ENCODE measurements at places on chromosomes 4 and X.

GRCh38 chr4:79330720-79331119 lies 4.9 kb upstream of the NAA11 start:
- DNase-seq, result no peak

- DNase-seq, result peak; percentile 77
These were observed 22.6 kb upstream of the CD38 start for GRCh38 chr4:15755321-15756155.

- no peak for DNase-seq
These were observed 396.4 kb upstream of the TRAM1L1 start for GRCh38 chr4:117481742-117482141.

- no peak for DNase-seq
These were observed 144.4 kb downstream of the ATG4A start for GRCh38 chrX:108235986-108236385.

GRCh38 chrX:110924871-110925270 lies 129.3 kb upstream of the CHRDL1 start:
- DNase-seq, result no peak

- no peak for DNase-seq
These were observed 274.1 kb upstream of the MAGEB2 start for GRCh38 chrX:29941287-29941686.

GRCh38 chr4:110131916-110132315 lies 66.5 kb downstream of the ELOVL6 start:
- DNase-seq, result no peak

DNA sequence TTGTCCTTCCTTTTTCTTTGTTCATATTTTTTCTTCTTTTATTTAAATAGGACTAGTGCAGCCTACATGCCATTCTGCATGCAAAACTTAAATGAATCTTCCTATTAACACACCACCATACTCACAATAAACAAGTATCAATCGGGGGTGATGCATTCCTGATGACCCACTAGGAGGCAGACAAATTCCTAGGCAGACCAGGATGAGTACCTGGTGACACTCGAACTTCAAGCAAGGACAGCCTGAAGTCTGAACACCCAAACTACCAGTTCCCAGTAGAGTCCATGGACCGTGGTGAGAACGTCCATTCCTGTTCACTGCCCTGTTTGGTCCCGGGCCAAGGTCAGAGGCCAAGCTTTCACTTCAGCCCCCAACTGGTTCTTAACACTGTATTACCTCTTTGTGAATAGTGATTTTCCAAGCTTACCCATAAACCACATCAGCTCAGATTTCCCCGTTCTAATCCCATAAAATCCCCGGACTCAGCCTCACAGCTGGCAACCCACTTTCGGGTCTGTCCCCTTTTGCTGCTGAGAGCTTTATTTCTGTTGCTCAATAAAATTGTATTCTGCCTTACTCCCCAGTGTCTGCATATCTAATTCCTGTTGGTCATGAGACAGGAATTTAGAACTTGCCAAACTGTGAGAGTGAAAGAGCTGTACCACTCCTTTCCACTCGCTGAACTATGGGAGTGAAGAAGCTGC lies 1286.6 kb downstream of the FSTL5 start:
- DNase-seq, result no peak

DNA sequence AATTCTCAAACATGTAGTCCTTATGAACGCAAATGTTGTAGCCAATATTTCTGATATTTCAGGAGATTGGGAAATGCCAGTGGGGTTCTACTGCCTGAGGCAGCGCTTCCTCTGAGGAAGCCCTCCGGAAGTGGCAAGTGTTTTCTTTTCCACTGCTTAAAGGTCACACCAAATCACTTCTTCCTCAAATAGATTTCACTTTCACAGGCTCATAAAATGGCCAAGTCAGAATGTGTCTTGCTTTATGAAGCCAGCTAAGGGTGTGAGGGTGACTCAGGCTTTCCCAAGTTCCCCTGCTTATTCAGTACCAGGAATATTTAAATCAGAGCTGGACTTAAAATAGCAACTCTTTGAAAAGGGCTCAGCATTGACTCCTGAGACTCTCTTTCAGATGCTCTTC lies 514.2 kb upstream of the DIPK2B start:
- DNase-seq, result peak; percentile 79

DNA sequence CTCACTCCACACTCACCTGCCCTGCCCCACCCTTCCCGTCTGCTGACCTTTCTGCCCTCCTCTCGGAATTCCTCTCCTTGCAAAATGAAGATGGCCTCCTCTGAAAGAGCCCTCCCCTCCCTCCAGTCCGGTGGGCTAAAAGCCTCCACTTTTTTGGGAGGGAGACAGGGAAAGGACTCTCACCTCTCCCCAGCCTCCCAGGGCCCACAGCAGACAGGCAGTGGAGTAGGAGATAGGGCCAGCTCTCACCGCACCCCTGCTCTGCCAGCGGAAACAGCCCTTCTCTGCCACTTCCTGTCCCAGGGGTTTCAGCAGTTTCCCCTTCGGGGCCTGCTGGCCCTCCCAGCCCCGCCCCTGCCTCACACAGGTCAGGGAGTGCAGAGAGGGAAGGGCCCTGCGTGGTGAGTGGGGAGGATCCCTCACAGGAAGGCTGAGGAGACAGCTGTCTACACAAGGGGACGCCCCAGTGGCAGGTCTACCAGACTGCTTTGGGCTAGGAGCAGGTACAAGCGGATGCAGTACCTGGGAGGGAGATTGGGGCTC lies 18.2 kb downstream of the ELF4 start:
- peak; percentile 4 for DNase-seq

- DNase-seq, result no peak
These were observed 7.9 kb upstream of the ADAM29 start for GRCh38 chr4:174910271-174910670.

GRCh38 chr4:55170462-55170861 lies 45.1 kb upstream of the KDR start:
- no peak for DNase-seq

DNA sequence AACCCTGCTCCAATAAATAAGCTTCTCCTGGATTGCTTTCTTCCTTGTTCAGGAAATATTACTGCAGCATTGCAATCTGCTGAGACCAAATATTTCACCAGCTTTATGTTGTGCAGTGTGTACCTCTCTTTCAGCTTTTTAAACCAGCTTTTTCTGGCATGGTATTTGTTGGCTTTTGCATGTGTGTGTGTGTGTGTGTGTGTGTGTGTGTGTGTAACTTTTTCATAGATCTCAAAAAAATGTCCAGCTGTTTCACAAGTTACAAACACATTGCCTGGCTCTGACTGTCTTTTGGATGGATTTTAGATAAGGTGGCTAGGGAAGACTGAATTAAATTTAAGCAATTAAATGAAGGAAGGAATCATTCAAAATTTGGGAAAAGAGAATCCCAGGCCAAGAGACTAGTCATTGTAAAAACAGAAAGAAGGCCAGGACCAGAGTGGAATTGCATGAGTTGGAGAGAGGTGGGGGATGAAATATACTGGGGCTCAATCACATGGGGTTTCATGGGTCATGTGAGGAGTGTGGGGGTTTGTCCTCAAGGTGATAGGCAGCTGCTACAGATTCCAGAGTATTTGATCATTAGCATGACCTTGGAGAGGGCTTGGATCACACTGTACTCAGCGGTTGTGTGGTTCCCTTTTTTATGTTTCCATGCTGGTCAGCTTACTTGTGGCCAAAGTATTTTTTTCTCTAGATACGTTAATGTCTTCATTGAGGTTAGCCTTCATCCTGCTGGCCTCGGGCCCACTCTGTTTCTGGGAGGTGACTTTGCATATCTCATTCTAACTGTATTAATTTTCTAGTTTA lies 357.7 kb upstream of the BOD1L1 start:
- DNase-seq, result peak; percentile 61

GRCh38 chr4:36243355-36244256 lies 708 bp downstream of the ARAP2 start:
- no peak for DNase-seq

DNA sequence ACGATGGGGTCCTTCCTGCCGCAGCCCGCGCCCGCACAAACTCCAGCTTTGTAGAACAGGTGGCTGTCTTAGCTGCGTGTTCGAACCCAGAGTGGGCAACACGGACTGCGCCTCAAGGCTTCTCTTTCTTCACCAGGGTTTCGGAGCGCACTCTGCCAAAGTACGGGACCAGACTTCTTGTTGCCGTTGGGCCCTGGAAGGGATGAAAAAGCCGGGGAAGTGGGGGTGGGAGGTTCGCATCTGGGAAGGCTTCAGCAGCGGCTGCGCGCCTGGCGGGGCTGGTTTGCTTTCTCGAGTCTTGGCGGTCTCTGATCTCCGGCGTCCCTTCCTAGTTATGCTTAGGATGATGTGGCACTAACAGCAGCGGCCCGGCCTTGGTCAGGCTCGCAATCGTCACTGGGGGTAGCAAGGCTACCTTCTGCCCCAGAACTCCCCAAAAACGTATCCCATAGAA lies 673 bp downstream of the PARM1 start:
- peak; percentile 1 for DNase-seq
